Psoas muscle (tissue), 8 donors: ENCODE measurements at places on chromosomes 6 and 20. TPM values are rescaled to one million over a fixed set of nuclear protein-coding genes. Genes with fewer than 3 reads are reported as not detected.

Gene BTNL2
- total RNA-seq, result not detected

Gene TRMT6
- total RNA-seq, result 19.9 TPM

Gene DPPA5
- total RNA-seq, result not detected

Gene TSPO2
- total RNA-seq, result 0.27 TPM

Gene ADIG
- not detected for total RNA-seq

Gene LHFPL5
- not detected for total RNA-seq

Gene POU5F1
- 0.22 TPM for total RNA-seq

GRCh38 chr20:41577129-41578009 lies 40.8 kb downstream of the CHD6 start:
- H3K4me1 ChIP-seq, result peaks cover 31% of the 10 kb centered on the region
- H3K4me3 ChIP-seq, result no peak overlapping the region
- no peaks in the 10 kb centered on the region for H3K27me3 ChIP-seq
- H3K36me3 ChIP-seq, result no peaks in the 10 kb centered on the region

- DNase-seq, result no peak
- no peaks in the 10 kb centered on the region for H3K36me3 ChIP-seq
- H3K4me1 ChIP-seq, result peaks cover 39% of the 10 kb centered on the region
- peak overlapping the region; percentile 82 for H3K27ac ChIP-seq
- no peak overlapping the region for H3K4me3 ChIP-seq
Observed at GRCh38 chr6:87721311-87721710, 19.3 kb upstream of the AKIRIN2 start.

GRCh38 chr6:154926366-154926765 lies 68.7 kb upstream of the TIAM2 start:
- no peaks in the 10 kb centered on the region for H3K36me3 ChIP-seq
- H3K27ac ChIP-seq, result no peak overlapping the region
- no peaks in the 10 kb centered on the region for H3K27me3 ChIP-seq
- no peaks in the 10 kb centered on the region for H3K4me1 ChIP-seq
- no peak for DNase-seq

GRCh38 chr6:32189742-32190053 lies 304 bp downstream of the PBX2 start:
- peak overlapping the region; percentile 77 for H3K4me3 ChIP-seq
- DNase-seq, result peak; percentile 52
- peak overlapping the region; percentile 91 for H3K27ac ChIP-seq
- no peaks in the 10 kb centered on the region for H3K27me3 ChIP-seq
- H3K36me3 ChIP-seq, result no peaks in the 10 kb centered on the region

DNA sequence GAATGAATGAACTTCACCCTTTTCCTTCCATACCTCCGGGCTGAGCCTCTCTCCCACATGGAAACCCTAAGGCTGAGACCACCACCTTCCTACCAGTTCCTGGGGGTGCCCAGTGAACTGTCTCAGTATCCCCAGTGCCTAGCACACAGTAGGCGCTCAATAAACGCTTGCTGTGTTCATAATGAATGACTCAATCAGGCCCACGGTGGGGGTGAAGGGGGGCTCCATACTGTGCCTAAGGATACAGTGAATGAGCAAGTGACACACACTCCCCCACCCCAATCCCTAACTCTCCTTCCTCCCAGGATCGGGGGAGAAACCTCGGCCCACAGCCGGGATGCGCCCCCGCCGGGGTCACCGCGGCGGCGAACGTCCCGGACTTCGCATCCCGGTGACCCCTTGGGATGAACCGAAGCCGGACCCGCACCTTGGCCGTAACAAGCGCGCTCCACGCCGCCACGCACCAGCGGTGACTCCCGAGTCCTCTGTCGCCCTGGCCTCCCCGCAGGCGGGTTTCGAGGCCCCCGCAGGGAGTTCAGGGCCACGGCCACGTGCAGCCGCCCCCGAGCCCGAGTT lies 592 bp downstream of the KCNG1 start:
- H3K27me3 ChIP-seq, result peaks cover 51% of the 10 kb centered on the region
- peaks cover 4% of the 10 kb centered on the region for H3K4me1 ChIP-seq
- no peak overlapping the region for H3K27ac ChIP-seq
- no peak for DNase-seq
- peak overlapping the region; percentile 55 for H3K4me3 ChIP-seq

- H3K27me3 ChIP-seq, result no peaks in the 10 kb centered on the region
- H3K27ac ChIP-seq, result no peak overlapping the region
- DNase-seq, result no peak
- no peaks in the 10 kb centered on the region for H3K36me3 ChIP-seq
- H3K4me3 ChIP-seq, result no peak overlapping the region
- no peaks in the 10 kb centered on the region for H3K4me1 ChIP-seq
Observed at GRCh38 chr6:19552588-19552987, 284.6 kb upstream of the ID4 start.

- peaks cover 5% of the 10 kb centered on the region for H3K36me3 ChIP-seq
- no peaks in the 10 kb centered on the region for H3K27me3 ChIP-seq
- H3K4me1 ChIP-seq, result no peaks in the 10 kb centered on the region
- no peak for DNase-seq
- H3K4me3 ChIP-seq, result no peak overlapping the region
Observed at GRCh38 chr6:12116264-12116800, 104.2 kb downstream of the HIVEP1 start.
